Colonic mucosa (tissue), 4 donors: ENCODE measurements at places on chromosomes 5 and 9.
A peak's percentile ranks its signal among the peaks of the same experiment; 100 is the strongest.

- no peak for DNase-seq
Measured at GRCh38 chr9:14424983-14425382, 111.0 kb upstream of the NFIB start.

DNA sequence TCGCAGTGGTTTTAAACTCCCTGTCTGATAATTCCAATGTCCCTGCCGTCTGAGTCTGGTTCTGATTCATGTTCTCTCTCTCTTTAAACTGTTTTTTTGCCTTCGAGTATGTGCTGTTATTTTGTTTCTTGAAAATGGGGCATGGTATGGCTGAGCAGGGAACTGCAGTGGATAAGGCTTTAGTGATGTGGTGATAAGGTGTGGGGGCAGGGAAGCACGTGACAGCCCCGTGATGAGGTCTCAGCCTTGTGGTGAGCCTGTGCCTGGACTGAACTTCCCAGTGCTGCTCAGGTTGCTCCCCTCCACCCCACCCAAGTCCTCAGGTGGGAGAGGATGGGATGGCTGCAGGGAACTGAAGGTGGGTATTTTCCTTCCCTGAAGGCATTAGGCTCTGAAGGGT, 5.5 kb upstream of the ZNF354B start:
- no peak for DNase-seq

DNA sequence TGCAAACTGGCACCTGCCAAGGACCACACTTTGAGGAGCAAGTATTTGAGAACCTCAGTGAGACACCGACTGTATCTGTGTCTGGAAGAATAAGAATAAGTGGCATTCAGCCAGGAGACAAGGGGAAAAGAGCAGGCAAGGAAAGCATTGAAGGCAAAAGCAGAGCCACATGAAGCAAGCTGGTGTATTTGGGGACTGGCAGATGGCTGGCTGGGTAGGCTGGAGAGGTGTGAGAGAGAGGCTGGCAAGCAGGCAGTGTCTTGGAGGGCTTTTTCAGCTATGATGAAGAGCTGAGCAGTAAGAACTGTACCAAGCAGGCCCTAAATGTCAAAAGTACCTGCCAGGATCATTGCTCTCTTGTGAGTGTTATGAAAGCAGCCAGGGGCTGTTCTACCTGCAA, 14.1 kb upstream of the C5orf58 start:
- DNase-seq: no peak

GRCh38 chr9:134937164-134937555, 19.4 kb upstream of the FCN1 start:
- no peak for DNase-seq

DNA sequence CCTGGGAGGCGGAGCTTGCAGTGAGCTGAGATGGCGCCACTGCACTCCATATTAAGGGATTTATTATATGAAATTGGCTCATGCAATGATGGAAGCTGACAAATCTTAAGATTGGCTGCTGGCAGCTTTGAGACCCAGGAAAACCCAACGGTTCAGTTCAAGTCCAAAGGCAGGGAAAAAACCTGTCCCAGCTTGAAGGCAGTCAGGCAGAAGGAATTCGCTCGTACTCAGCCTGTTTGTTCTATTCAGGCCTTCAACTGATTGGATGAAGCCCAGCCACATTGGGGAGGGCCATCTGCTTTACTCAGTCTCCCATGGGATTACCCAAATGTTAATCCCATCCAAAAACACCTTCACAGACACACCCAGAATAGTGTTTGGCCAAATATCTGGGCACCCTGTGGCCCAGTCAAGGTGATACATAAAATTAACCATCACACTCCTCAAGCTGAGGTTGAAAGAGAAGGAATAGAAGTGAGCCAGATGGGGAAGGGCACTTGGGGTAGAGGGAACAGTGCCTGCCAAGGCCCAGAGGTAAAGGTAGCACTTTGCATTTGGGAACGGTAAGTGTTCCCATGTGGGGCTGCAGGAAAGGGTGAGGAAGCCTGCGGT, 8.5 kb upstream of the ORM1 start:
- peak; percentile 3 for DNase-seq

DNA sequence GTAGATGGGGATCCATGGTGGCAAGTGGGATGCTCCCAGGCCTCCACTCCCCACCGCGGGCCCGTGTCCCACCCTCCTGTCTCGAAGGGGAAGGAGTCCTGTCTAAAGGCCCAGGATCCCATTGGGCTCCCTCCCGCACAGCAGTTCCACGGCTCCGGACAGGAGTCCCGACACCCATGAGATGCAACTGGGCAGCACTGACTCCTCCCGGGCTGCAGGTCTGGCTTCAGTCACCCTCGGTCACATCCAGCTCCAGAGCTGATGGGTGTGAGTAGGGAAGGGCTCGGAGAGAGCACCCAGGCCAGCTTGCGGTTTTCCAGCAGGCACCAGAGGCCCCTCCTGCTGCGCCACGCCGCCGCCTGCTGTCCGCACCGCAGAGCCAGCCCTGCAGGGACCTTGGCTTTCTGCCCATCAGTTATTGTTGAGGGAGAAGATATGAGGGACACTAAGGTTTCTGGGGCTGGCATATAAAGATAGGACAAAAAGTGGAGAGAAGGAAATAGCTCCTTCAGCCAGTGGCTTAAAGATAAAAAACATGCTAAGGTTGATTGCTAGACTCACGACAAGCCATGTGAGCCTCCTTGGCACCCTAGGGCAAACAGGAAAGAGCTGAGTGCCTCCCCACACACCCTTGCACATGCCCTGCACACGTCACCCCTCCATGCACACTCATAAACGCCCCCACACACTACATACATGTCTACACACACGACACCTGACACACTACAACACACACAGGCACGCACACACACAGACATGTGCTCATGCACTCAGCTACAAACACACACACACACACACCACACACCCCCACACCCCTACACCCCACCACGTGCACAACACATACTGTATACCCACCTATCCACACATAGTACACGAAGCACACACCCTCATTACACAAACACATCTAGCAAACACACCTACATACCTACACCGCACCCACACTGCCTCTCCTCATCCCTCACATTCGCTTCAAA, 79.0 kb downstream of the AK8 start:
- DNase-seq: peak; percentile 75

- DNase-seq: no peak
Measured at GRCh38 chr9:75552941-75553340, 337.5 kb upstream of the PCSK5 start.

GRCh38 chr5:129057329-129057728, 37.2 kb upstream of the ISOC1 start:
- no peak for DNase-seq

DNA sequence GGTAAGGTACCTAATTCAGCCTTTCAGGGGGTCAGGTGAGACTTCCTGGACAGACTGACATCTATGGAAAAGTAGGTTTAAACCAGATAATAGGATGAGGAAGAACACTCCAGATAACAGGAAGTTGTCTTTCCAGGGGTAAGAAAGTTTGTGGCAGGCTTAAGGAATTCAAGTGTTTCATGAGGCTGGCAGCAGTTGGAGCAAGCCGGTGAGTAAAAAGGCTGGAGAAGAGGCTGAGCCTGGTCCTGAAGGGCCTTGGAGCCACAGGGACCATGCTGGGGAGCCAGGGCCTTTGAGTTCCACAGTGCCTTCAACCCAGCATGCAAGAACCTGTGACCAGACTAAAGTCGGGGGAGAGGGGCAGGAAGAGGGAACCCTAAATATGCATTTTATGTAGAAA, 353.4 kb downstream of the SPOCK1 start:
- DNase-seq: no peak

- DNase-seq: no peak
Measured at GRCh38 chr5:168784454-168784853, 205.3 kb upstream of the PANK3 start.

DNA sequence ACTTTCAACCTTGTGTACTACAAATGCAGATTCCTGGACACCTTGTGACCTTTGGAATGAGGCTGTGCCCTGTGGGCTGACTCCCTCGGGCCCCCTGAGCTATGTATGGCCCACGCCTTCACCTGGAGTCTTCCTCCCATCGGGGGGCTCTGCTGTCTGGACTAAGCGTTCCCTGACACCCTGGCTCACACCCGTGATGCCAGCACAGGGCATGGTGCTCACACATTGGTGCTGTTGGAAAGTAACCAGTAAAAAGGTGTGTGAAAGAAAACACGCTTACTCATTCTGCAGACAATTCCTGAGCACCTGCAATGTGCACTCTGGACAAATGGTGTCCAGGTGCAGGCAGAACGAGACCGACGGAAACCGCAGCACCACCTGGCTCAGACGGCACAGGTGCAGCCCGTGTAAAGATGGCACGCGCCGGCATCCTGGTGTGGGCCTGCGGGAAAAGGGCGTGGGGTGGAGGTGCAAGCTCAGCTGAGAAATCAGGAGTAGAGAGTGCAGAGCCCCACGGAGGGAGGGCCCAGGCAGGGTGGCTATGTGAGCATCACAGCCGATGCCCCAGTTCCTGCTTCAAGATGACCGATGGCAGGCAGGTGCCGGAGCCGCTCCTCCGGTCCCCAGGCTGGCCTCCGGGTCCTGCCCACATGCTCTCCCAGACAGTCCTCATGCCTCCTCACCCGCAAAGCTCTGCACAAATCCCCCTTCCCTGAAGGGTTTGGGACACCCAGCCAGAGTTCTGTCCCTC, 11.0 kb downstream of the LPCAT1 start:
- no peak for DNase-seq

DNA sequence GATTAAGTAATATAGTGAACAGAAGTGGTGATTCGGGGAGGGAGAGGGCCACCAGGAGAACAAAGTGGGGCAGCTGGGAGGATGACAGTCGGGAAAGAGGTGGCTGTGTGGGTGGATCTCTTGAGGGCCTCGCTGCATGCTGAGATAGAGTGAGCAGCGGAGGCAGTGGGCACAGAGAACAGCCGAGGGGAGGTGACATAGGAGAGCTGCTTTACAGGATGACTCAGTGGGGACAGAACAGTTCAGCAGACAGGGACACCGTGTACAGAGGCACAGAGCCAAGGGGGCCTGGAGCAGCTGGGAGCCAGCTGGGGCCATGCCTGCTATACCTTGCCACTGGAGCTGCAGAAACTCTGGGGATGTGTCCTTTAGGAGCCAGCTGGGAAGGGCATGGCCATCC, 273.9 kb downstream of the GADD45G start:
- DNase-seq: no peak

GRCh38 chr9:131522257-131523085, 8.6 kb downstream of the UCK1 start:
- no peak for DNase-seq

GRCh38 chr5:86688406-86688805, 70.7 kb downstream of the COX7C start:
- DNase-seq: no peak

DNA sequence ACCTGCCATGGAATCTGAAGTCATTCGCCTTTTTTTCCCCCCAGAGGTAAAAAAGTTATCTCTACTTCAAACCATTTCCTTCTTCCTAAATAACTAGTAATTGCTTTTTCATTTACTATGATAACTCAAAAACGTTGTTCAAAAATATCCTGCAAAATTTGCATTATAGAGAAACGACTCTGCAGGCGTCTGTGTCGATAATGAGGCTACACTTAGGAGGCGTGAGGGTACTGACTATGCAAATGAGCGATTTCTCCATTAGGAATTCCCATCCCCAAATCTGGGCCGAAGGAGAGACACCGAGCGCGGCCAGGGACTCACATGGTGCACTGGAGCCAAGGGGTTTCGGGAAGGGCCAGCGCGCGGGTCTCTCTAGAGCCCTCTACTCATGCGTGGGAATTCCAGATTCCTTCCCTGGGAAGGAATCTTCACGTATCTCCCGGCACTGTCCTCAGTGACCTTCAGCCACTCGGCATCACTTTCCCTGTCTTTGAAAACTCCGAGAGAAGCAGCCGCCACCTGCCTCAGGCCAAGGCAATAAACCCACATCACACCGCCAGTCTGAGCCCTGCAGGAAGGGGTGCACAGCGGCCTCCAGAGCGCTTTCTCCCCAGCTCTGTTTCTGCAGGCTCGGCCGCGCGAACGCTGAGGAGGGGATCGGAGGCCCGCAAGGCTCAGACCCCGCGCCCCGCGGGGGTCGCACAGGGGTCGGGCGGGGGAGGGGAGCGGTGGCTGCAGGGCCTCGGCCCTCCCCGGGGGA, 718 bp upstream of the DENND4C start:
- DNase-seq: peak; percentile 78

DNA sequence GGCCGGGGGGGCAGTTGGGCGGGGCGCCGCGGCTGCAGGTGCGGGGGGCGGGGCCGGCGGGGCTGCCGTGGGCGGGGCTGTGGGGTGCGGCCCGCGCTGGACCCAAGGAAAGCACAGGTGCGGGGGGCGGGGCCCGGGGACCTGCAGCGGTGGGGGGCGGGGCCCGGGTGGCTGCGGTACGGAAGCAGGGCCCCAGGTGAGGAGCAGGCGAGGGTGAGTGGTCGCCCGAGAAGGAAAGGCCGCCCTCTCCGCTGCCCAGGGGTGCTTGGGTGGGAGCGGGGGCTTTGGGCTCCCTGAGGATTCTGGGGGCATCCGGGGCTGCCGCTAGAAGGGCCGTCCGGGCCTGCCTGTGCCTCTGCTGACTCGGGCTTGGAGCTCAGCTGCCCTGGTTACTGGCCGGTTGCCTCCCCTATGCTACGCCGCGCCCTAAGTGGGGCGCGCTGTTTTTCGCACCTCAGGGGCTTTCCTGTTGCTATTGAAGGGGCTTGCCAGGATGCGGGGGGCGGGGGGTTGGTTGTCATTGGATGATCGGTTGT, 767 bp downstream of the RALGPS1 start:
- peak; percentile 87 for DNase-seq

- peak; percentile 72 for DNase-seq
Measured at GRCh38 chr9:122370869-122371755, at the start of gene PTGS1. Gene PTGS1 (plus strand): TSS chr9:122371024. CDS start chr9:122371085, 61 bp downstream.

GRCh38 chr5:86029308-86029707, 588.4 kb upstream of the COX7C start:
- no peak for DNase-seq

- DNase-seq: peak; percentile 52
Measured at GRCh38 chr5:133868946-133869518, 99.4 kb downstream of the C5orf15 start.

DNA sequence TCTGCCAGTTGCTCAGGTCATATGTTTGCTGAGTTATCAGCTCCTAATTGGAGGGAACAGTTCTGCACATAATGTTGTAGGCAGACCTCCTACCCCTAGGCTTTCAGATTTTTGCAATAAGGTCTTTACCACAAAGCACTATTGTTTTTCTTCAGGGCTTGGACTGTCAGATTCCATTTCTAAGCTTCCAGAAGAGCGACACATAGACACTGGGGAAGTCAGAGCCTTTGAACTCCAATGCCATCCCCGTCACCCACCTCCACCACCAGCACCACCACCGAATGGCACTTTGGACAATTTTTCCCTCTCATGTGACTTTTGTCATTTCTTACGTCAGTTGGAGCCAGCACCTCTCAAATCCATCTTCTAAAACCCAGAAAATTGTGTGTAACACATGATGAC, 28.3 kb upstream of the SPRY4 start:
- DNase-seq: no peak

GRCh38 chr5:77306531-77306930, 96.1 kb downstream of the PDE8B start:
- DNase-seq: no peak
